ENCODE measurements at places on chromosomes 7 and 10.

DNA sequence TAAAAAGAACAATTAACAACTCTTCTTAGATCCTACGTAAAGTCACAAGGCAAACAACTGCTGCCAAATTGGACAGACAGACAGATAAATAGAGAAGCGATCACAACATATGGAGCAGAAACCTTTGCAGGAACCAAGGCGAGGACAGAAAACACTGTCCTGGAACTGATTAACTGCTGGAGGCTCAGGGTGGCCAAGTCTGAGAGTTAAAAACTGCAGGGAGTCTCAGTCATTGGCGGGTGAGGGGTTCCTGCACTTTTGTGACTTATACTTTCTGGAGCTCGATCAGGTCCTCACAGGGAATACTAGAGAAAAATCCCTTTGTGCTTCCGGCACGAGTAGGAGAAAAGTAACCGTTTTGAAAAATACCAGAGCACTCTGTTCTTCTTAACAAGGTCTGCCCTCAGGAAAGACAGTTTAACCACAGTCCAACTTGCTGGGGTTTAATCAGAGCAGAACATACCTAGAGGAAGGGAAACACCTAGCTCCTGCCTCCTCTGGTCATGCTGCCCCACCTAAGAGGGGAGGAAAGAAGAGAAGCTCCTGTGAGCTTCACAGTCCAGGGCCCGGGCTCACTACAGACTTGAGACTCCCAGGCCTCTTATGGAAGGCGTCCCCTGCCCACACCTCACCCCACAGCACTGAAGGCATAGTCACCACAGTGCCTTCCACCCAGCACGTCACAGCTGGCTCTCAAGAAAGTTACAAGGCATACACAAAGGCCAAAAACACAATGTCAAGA lies 74.9 kb downstream of the LARP4B start:
- DNase-seq, result no peak

DNA sequence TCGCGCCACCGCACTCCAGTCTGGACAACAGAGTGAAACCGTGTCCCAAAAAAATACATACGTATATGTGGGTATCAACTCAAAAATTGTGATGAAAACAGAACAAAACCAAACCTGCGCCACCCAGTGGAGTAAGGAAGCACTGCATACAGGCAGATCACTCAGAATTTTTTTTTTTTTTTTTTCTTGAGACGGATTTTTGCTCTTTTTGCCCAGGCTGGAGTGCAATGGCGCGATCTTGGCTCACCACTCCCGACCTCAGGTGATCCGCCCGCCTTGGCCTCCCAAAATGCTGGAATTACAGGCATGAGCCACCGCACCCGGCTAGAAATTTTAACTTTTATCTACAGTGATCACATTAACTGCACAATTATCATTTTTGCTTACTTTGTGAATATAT lies 9.1 kb upstream of the TMEM236 start:
- no peak for DNase-seq

DNA sequence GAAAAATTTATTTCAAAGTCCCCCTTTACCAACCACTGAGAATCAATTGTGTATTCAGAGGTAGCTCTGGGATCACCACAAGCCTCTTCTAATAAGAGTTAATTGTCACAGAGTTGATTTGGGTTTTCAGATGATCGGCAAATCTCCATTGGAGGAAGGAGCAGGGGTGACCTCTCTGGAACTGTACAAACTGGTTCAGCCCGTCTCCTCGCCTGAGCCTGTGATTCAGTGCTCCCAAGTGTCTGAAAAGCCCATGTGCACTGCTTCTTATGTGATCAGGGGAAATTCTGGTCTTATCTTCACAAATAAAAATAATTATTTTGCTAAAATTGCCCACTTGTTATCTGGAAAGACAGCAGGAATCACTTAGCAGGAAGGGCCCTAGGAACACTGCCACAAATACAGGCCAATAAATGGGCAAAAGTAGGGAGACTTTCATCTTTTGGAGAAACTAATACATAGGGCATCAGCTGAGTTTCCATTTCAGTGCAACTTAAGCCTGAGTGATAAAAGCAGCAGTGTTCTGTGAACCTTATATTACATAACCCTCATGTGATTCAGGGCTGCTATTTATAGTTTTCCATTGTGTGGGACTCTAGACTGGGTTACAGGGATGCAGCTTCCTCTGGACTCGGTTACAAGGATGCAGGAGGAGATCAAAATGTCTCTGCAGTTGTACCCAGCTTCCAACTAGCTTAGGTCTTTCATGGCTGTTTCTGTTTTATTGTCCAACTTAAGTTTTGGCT lies 32.3 kb downstream of the CDK1 start:
- DNase-seq, result no peak

DNA sequence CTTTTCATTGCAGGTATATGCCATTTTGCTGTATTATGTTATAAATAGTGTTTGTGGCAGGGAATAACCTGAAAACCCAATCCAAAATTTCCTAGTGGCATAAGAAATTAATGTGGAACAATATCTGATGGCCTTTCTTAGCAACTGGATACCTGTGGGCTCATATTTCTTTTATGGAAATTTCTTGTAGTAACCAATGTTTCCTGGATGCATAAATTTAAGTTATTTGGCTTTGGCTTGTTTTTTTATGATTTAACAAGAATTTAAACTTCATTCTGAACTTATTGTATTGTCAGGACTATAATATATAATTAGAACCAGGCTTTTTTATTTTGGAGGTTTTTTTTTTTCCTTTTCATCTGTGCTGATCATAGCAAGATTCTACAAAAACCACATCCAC lies 30.1 kb downstream of the TBC1D12 start:
- DNase-seq, result no peak

DNA sequence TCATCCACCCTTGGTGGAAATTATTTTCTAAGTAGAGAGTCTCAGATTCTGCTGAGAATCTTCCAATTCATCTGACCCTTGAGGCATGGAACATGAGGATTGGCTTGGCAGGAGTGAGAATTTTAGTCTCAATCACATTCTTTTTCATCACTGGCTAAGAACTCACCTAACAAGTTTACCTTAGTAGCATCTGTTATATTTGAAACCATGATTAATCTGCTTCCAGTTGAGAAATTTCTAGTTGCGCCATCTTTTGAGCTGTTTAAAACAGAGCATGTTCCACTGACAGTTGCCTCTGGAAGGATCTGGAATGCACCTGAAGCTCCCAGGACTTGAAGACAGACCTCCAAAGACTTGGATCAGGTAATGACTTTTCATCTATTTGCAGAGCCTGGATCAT lies at the start of gene LIPK:
Gene LIPK, plus strand, starts transcription at position 292 of the 400 bp plus-strand sequence. CDS start 18,295 bp downstream, outside the sequence.
- no peak for DNase-seq

DNA sequence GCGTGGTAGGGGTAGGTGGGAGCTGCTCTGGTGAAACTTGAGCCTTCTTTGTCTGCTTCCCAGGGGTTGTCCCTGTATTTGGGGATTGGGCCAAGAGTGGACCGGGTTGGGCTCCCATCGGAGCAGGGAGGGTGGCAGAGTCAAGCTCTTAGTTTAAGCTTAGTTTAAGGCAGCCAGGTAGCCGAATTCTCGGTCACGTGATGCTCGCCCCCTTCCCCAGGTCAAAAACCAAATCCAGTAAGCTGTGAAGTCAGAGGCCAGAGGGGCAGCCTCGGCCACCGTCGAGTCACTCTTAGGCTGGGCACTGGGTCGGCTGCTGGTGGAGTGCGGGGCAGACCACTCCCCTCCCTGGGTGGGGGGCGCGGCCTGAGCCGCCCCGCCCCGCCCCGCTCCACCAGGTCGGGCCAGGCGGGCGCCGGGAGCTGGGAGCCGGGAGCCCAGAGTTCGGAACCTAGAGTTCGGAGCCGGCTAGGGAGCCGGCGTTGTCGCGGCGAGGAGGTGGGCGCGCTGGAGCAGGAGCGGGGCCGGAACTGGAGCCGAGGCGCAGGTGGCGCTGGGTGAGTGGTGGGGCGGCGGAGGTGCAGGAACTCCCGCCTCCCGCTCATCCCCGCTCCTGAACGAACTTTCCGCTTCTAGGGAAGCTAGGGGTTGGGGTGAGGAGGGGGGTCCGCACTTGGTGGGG lies 2.8 kb upstream of the LZTS2 start:
- DNase-seq, result no peak

- DNase-seq, result no peak
Observed at GRCh38 chr7:94512735-94513564, 3.3 kb downstream of the CASD1 start.

- DNase-seq, result no peak
Observed at GRCh38 chr10:133315847-133316246, 7.1 kb downstream of the ZNF511 start.

GRCh38 chr10:105266966-105267539 lies 626.0 kb downstream of the SORCS3 start:
- no peak for DNase-seq

- DNase-seq, result no peak
Observed at GRCh38 chr7:1156782-1157535, 3.0 kb downstream of the ZFAND2A start.

DNA sequence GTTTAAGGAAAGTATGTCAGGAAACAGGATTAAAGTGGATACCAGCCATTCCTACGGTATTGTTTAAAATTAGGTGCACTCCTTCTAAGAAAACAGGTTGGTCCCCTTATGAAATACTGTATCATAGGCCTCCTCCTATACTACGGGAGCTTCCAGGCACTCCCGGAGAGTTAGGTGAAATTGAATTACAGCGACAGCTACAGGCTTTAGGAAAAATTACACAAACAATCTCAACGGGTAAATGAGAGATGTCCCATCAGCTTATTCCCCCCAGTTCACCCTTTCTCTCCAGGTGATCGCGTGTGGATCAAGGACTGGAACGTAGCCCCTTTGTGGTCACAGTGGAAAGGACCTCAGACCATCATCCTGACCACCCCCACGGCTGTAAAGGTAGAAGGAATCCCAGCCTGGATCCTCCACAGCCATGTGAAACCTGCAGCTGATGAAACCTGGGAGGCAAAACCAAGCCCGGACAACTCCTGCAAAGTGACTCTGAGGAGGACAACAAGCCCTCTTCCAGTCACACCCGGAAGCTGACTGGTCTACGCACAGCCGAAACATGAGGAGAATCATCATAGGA lies 25.1 kb upstream of the GHITM start:
- no peak for DNase-seq

- no peak for DNase-seq
Observed at GRCh38 chr7:1121476-1121875, 33.6 kb downstream of the GPER1 start.

DNA sequence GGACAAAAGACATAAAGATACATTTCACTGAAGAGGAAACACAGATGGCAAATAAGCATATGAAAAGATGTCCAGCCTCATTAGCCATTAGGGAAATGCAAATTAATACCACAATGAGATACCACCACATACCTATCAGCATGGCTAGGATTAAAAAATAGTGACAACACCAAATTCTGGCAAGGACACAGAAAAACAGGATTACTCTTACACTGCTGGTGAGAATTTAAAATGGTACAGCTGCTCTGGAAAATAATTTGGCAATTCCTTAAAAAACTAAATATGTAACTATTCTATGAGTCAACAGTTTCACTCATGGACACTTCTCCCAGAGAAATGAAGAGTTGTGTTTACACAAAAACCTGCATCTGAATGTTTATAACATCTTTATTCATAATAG lies 121.1 kb downstream of the C10orf90 start:
- no peak for DNase-seq

GRCh38 chr10:21293518-21294356 lies 231.7 kb downstream of the SKIDA1 start:
- DNase-seq, result no peak

DNA sequence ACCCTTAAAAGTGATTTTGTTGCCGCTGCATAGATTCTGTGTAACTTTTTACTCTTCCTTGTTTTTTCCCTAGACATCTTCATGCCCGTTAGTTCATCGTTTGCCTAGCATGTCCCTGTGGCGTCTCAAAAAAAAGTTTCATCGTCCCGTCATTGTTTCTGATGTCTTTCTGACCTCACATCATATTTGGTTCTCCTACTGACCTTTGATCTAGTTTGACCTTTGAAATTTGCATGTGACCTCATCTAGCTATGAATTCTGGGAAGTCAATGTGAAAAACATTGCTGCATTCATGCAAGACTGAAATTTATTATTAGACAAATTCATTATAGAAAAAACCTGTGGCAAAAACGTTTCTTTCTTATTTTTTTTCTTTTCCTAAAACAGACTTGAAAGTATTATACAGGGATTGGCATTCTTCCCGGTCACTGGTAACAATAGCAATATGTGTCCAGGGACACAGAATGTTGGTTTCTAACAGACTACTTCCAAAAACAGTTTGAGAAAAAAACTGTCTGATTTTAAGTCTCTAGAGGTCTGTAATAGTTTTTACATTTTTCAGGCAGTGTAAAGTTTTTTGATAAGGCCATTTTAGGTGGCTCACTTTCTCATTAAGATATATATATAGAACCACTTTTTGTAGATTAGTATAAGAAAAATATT lies 280.9 kb downstream of the USP6NL start:
- no peak for DNase-seq

- DNase-seq, result no peak
Observed at GRCh38 chr7:22700559-22701002, 26.4 kb upstream of the IL6 start.

- no peak for DNase-seq
Observed at GRCh38 chr10:32459051-32459698, 13.2 kb downstream of the CCDC7 start.

DNA sequence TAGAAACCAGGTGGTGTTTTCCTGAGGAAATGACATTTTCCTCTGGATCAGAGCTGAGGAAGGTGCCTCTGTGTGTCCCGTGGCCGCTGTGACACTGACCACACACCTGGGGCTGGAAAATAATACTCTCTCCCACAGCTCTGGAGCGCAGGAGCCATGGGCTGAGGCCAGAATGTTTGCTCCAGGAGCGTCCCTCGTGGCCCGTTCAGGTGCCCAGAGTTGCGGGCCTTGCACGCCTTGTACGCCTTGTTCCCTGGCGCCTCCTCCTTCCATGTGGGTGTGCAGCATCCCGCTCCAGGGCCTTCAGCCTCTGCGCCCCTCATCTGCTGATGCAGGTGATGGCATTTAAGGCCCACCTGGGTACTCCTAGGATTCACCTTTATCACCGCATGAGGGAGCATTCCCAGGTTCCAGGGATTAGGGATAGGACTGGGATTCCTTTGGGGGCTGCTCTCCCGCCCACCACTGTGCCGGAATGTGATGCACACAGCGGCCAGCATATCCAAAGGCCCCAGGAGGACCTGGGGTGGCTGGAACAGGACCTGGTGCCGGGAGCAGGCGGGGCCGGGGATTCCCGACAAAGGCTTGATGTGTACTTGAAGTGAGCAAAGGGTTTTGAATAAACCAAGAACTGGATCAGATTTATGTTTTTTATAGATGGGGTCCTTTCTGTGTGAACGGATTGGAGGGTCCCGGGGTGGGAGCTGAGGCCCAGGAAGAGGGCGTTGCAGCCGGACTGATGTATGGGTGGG lies 44.0 kb downstream of the PITRM1 start:
- no peak for DNase-seq

Data from non-pigmented ciliary epithelial cell (primary cell).